ENCODE measurements at places on chromosomes 3 and 15. TPM values are rescaled to one million over a fixed set of nuclear protein-coding genes. Genes with fewer than 3 reads are reported as not detected.

GOLGA6B gene
- total RNA-seq, result 0.23 TPM

KBTBD13 gene
- total RNA-seq, result 1.2 TPM

CPLX3 gene
- not detected for total RNA-seq

CASR gene
- total RNA-seq, result 24.4 TPM

DNASE1L3 gene
- total RNA-seq, result 10.0 TPM

PHLDB2 gene
- 99.8 TPM for total RNA-seq

ST8SIA2 gene
- total RNA-seq, result 4.4 TPM

LRRC49 gene
- total RNA-seq, result 28.7 TPM

CILP gene
- 9.8 TPM for total RNA-seq

SEMA3F gene
- total RNA-seq, result 42.8 TPM

CGNL1 gene
- total RNA-seq, result 40.1 TPM

ANKRD63 gene
- total RNA-seq, result 0.58 TPM

CAPN3 gene
- 121 TPM for total RNA-seq

SPESP1 gene
- total RNA-seq, result 1.6 TPM

COX5A gene
- 103 TPM for total RNA-seq

PLA2G4F gene
- 27.8 TPM for total RNA-seq

ZNF80 gene
- total RNA-seq, result 0.06 TPM

UBE2Q2 gene
- total RNA-seq, result 30.6 TPM

PRR20G gene
- total RNA-seq, result not detected

CELSR3 gene
- 0.70 TPM for total RNA-seq

DUOXA2 gene
- total RNA-seq, result not detected

PLA2G4E gene
- total RNA-seq, result 0.29 TPM
